ENCODE measurements at places on chromosomes 11 and 22. TPM values are rescaled to one million over a fixed set of nuclear protein-coding genes. Genes with fewer than 3 reads are reported as not detected.

RTN4R gene
- total RNA-seq, result 9.5 TPM

DEPDC5 gene
- total RNA-seq, result 24.6 TPM

GGTLC2 gene
- total RNA-seq, result not detected

CHRM1 gene
- total RNA-seq, result 12.3 TPM

MRGPRX3 gene
- not detected for total RNA-seq

TH gene
- not detected for total RNA-seq

AMPD3 gene
- total RNA-seq, result 0.78 TPM

TREH gene
- total RNA-seq, result not detected

DSCAML1 gene
- total RNA-seq, result 7.6 TPM

PRG3 gene
- 0.31 TPM for total RNA-seq

KDM4E gene
- total RNA-seq, result not detected

KCNQ1OT1 gene
- 2.8 TPM for total RNA-seq

Measured in occipital lobe (tissue), 3 donors.